Activated T-cell treated with anti-CD3 and anti-CD28 coated beads, Interleukin-2, amount 50 U/mL, for 72 hours (primary cell): ENCODE measurements at places on chromosomes 6 and 20. TPM values are rescaled to one million over a fixed set of nuclear protein-coding genes. Genes with fewer than 3 reads are reported as not detected.

- no peak for DNase-seq
Observed at GRCh38 chr6:40426346-40427066, 160.7 kb downstream of the LRFN2 start.

- no peak for DNase-seq
Observed at GRCh38 chr6:85273046-85273445, 176.8 kb upstream of the NT5E start.

DNA sequence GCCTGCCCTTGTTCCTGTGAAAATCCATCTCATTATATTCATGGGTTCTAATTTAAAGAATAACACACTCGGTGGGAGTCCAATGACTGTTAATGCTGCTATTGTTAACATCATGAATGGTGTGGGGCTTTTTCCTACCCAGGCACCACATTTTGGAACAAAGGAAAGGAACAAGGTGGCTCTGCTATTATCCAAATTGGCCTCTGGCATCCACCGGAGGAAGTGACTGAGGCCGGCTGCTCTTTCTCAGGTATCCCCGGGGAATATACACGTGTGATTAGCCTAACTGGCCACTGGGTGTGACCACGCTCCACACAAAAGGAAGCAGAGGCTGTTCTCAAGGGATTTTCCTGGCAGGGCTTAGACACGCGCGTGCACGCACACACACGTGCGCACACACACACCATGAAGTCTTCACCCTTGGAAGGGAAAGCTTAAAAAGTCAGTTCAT lies 601.2 kb upstream of the ARID1B start:
- DNase-seq = no peak

The MUCL3 gene
- 0.09 TPM for total RNA-seq

DNA sequence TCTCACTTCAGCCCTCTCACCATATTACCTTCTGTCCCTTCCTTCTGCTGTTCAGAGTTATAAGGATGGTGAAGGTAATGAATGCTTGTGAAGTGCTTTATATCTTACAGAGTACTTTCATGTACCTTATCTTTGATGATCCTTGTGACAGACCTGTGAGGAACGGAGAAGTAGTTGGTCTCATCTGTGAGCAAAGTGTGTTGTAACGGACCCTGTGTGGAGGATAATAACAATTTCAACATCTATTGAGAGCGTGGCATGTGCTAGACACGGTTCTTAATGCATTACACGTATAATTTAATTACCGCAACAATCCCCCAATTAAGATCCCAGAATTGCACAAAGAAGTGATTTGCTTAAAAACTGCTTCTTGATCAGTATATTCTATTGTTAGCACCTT lies 124.6 kb downstream of the ANKS1A start:
- DNase-seq = no peak

GRCh38 chr6:25902071-25902470 lies 28.0 kb upstream of the SLC17A3 start:
- no peak for DNase-seq

The PRSS16 gene
- total RNA-seq = 5.6 TPM

DNA sequence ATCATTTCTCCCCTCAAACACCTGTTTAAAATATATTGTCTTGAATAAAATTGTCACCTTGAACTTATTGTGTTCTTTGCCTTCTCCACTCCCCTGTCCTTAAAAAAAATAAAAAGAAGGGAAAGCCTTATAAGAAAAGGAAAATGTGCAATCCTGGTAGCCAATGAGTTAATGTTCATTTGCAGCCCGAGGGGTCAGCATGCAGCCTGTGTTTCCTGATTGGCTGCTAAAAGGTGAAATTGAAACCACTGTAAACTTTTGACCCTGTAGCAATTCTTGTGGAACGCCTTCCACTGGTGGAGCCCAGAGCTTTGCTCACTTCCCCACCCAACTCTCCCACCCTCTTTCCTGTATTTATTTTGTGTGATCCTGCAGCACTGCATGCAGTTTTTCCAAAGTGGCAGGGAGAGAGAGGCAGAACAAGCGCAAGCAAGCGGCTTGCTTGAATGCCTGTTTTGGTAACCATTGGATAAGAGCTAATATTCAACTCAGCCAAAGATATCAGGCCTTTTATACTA lies 74.9 kb downstream of the NCOA3 start:
- DNase-seq = no peak

DNA sequence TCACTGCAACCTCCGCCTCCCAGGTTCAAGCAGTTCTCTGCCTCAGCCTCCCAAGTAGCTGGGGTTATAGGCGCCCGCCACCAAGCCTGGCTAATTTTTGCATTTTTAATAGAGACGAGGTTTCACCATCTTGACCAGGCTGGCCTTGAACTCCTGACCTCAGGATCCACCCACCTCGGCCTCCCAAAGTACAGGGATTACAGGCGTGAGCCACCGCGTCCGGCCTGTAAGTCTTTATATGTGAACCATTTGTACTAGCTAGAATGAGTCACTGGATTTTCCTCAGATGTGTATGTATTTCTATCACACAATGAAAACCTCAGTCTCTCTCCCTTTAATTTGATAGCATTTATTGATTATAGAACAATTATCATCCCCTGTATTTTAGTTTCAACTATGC lies 34.0 kb downstream of the ITCH start:
- no peak for DNase-seq

- DNase-seq = no peak
Observed at GRCh38 chr6:156181506-156181905, 595.7 kb upstream of the ARID1B start.

- no peak for DNase-seq
Observed at GRCh38 chr6:43807228-43808061, 37.4 kb downstream of the VEGFA start.

- peak; percentile 65 for DNase-seq
Observed at GRCh38 chr6:36984581-36985416, 1.2 kb downstream of the MTCH1 start.

GRCh38 chr6:121668259-121668658 lies 232.8 kb downstream of the GJA1 start:
- no peak for DNase-seq

DNA sequence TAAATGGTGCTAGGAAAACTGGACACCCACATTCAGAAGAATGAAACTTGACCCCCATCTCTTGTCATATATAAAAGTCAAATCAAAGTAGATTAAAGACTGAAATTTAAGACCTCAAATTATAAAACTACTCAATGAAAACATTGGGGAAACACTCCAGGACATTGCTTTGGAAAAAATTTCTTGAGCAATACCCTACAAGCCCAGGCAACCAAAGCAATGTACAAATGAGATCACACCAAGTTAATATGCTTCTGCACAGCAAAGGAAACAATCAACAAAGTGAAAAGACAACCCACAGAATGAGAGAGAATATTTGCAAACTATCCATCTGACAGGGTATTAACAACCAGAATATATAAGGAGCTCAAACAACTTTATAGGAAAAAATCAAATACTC lies 407.9 kb upstream of the BTBD3 start:
- no peak for DNase-seq

GRCh38 chr6:8476656-8477055 lies 41.3 kb upstream of the SLC35B3 start:
- no peak for DNase-seq
